ENCODE measurements at places on chromosomes 1 and 21.
A peak's percentile ranks its signal among the peaks of the same experiment; 100 is the strongest.

GRCh38 chr21:41921021-41921420 is 32.8 kb downstream of the C2CD2 start:
- DNase-seq = no peak

DNA sequence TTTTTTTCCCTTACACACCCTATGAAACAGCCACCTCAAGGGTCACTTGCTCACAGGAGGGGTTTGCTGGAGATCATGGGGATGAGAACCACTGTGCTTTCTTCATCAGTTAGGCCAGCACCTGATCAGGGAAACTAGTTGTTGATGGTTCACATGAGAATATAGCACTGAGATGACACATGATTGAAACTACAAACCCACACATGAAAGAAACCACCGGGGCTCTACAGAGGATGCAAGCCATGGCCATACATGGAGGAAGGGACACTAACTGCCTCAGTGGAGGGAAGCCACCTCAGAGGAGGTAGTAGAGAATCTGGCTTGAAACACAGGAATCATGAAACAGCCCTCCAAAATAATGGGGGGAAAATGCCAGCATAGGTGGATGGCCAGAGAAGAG is 63.2 kb downstream of the PRKAB2 start:
- peak; percentile 43 for DNase-seq

- no peak for DNase-seq
Measured at GRCh38 chr1:150256554-150257341, 826 bp upstream of the CA14 start.

- DNase-seq = no peak
Measured at GRCh38 chr1:110291241-110292030, 47.7 kb upstream of the RBM15 start.

DNA sequence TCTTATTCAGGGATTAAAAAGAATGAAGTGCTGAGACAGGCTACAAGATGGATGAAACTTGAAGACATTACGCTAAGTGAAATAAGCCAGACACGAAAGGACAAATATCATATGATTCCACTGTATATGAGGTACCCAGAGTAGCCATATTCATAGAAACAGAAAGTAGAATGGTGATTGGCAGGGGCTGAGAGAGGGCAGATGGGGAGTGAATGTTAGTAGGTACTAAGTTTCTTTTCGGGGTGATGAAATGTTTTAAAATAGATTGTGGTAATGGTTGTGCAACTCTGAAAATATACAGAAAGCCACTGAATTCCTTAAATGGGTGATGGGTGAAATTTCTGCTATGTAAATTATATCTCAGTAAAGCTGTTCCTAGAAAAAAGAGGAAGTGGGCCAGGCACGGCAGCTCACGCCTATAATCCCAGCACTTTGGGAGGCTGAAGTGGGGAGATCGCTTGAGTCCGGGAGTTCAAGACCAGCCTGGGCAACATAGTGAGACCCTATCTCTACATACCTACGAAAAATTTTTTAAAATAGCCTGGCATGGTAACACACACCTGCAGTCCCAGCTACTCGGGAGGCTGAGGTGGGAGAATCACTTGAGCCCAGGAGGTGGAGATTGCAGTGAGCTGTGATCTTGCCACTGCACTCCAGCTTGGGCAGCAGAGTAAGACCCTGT is 15.9 kb downstream of the SLC27A3 start:
- peak; percentile 91 for DNase-seq

GRCh38 chr1:206793620-206794019 is 21.3 kb upstream of the IL10 start:
- no peak for DNase-seq

DNA sequence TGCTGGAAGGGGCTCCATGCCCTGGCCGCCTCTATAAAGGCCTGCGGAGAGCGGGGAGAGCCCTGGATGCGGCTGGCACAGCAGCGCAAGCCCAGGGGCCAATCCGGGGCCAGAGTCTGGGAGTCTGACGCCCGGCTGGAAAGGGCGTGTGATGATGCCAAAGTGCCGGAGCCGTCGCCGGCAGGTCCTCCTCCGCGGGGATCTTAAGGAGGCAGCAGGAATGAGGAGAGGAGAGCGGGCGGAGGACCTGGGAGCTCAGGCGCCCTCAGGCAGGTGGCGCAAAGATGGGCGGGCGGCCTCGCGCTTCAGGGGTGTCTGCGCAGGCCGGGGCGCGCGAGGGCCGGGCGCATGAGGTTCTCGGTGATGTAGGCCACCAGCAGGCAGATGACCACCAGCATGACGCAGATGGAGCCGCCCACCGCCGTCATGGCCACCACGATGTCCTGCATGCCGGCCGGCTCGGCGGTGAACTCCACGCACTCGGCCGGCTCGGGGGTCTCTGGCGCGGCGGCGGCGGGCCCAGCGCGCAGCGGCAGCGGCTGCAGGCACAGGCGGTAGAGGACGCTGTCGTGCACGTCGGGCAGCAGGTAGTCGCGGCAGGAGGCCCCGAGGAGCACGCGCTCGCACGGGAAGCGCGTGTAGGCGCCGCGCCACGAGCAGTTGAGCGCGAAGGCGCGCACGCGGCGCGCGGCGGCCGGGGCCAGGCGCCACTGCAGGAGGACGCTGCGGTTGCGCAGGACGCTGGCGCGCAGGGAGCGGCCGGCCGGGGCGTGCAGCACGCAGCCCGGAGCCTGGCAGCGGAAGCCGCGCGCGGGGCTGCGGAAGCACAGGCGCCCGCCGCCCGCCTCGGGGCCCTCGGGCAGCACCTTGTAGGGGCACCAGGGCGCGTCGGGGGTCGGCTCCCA is 653 bp downstream of the FNDC10 start:
- DNase-seq = peak; percentile 83

DNA sequence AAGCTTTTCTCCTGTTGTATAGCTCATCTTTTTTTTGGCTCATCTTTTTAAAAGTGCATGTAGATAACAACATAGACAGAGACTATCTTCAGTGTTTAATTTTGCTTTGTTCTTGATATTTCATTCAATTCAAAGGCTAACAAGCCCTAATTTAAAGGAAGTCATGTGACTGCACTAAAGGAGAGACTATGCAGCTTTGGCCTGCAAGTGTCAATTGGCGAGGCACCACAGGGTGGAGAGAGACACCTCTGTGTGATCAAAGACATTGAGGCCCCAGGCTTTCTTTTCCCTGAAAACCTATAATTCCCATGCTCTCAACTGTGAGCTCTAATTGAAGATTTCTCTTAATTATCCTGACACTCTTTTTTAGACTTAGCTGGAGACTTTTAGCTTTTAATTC is 53.6 kb downstream of the CHODL start:
- no peak for DNase-seq

GRCh38 chr1:206708058-206708457 is 23.4 kb downstream of the MAPKAPK2 start:
- no peak for DNase-seq

- DNase-seq = no peak
Measured at GRCh38 chr1:53281133-53281532, 42.8 kb upstream of the MAGOH start.

DNA sequence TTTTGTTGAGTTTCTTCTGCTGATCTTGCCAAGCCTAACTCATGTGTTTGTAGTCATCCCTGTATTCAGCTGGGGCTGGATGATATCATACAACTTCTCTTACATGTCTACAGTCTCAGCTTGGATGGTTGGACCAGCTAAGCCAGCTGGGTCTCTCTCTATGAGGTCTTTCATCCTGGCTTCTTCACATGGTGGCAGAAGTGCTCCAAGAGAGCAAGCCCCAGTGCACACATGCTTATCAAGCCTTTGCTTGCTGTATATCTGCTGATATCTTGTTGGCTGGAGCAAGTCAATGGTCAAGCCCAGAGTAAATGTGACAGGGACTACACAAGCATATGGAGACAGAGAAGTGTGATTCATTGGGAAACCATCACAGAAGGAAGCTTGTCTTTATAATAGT is 29.2 kb upstream of the SLC44A5 start:
- DNase-seq = no peak

- no peak for DNase-seq
Measured at GRCh38 chr1:209861242-209861641, 33.5 kb downstream of the UTP25 start.

All from GM13977 (cell line).